ENCODE measurements at places on chromosomes 6 and 20.

DNA sequence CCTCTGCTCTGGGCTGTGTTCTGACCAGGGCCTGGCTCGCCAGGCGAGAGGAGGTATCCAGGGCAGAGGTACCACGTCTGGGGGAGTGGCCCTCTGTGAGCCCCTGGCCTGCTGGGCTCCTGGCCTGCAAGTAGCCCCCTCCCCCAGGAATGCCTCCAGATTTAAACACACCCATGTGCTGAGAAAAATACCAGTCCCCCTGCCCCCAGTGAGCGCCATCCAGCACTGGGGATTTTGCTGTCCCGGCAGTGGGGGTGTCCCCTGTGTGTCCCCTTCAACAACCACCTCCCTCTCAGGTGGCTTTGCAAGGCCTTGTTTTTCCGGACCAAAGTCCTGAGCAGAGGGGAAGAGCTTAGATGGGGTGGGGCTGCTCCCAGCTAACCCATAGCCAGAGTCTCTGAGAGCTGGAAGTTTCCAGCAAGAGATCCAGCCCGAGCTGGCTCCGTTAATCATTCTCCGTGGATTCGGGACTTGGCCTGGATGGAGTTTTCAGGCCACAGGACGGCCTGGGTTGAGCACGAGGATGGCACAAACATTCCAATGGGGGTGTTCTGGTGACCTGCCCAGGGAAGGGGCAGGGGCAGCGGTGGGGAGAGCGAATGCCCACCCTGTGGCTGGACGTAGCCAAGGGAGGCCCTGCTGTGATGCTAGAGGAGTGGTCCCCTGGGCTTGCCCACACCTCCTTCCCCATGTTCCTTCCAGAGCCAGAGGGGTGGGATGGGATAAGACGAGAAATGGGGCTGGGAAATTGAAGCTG lies 29.0 kb downstream of the PCK1 start:
- no peak for DNase-seq

GRCh38 chr20:57678340-57678739 lies 31.5 kb downstream of the PMEPA1 start:
- no peak for DNase-seq

DNA sequence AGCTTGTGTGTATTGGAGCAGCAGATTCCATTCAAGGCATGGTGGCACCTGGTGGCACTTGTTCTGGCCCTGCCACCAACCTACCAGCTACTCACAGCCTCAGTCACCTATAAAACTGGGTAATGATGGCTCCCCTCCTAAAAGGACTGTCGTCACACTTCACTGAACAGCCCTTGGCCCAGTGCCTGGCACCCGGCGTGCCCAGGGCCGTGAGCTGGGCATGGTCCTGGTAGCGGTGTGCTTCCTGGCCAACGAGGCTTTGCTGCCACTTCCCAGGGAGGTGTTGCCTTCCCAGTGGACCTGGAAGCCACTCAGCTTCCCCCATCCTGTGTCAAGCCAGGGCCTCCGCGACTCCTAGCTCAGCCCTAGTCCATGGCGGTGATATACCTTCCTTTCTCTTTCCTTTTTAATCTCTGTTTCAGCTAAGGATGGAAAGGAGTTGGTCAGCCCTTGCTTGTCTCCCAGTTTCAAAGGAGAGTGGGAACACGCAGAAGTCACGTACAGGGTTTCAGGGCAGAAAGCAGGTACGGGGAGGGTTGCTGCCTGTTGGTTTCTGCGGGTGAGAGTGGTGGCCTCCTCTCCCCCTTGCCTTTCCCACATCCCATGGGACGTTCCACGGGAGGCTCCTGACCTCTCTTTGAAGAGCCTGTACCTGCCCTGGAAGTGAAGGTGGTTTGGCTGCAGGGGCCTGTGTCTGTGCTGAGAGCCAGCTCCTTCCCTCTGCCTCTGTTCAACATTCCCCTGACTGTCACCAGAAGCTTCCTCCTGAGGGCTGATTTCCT lies 25.5 kb downstream of the ENTPD6 start:
- no peak for DNase-seq

DNA sequence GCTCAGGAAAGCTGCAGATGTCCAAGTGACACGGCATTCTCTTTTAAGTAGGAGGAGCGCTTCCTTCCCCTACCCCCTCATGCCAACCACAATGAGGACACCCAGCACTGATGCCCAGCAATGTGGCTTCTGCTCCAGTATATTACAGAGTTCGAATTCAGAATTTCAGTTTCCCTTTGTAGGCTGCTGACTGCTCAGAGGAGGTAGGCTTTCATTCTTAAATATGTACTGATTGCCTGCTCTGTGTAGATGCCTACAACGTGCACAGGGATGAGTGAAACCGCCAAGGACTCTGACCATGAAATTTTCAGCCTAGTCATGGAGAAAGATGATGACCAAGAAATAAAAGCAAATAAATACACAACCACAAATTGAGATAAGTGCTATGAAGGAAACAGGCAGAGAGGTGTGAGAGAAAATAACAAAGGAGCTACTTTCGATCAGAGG lies 50.9 kb upstream of the TNFAIP3 start:
- no peak for DNase-seq

GRCh38 chr6:3281631-3282475 lies 23.1 kb downstream of the PSMG4 start:
- no peak for DNase-seq

DNA sequence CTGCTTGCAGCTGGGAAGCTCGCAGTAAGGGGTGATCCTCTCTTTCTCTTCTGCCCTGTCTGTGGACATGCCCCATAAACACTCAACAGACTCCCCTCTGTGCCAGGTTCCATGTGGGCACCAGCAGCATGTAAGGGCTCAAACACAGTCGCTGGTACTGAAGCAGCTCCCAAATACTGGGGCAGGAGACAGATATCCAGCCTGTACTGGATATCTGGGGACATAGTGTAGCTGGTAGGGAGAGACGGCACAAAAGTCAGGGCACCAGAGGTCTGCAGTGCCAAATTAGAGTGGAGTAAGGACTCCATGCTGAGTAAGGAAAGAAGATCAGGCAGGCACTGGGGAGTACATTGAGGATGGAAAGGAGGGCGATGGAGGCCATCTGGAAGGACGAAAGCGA lies 48.3 kb upstream of the RSPO4 start:
- DNase-seq: no peak

DNA sequence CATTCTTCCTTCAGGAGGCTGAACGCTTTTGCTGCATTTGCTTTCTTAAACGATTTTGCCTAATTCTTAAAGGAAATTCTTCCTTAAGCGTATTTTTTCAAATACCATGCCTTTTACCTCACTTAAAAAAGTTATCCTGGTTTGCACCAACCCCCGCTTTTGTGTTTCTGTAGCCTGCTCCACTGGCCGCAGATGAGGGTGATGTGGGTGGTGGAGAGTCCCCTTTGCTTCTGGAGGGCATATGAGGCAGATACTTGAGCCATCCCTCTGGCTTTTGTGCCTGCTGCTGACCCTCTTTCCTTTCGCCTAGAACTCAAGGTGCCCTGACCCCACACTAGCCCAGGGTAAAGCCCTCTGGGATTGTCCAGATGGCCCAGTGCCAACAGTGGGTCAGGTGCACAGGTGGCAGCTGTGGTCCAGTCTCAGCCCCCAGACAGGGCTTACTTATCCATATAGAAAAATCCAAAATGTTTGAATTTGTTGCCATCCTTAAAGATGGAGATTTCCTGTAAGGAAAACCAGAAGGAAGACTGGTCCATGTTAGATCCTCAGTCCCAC lies 43.9 kb downstream of the SPATA2 start:
- DNase-seq: no peak

- no peak for DNase-seq
These were observed 332.0 kb downstream of the BTBD9 start for GRCh38 chr6:38307740-38308139.

- no peak for DNase-seq
These were observed 295.7 kb downstream of the C6orf118 start for GRCh38 chr6:165013701-165014100.

DNA sequence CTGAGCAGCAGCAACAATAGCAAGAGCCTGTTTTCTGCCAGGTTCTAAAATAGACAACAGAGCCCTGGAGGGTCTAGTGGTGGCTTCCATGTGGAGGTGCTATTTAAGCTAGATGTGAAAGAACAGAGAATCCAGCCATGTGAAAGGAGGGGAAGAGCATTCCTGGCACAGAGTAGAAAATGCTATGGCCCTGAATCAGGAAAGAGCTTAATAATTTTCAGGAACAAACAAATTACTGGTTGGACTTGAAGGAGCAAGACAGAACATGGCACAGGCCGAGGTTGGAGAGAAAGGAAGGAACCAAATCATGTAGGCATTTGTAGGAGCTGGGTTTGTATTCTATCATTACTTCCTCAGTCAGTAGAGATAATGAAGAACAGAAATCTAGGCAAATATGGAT lies 98.3 kb downstream of the AIG1 start:
- no peak for DNase-seq

GRCh38 chr20:57078116-57078515 lies 188.3 kb downstream of the BMP7 start:
- DNase-seq: no peak

DNA sequence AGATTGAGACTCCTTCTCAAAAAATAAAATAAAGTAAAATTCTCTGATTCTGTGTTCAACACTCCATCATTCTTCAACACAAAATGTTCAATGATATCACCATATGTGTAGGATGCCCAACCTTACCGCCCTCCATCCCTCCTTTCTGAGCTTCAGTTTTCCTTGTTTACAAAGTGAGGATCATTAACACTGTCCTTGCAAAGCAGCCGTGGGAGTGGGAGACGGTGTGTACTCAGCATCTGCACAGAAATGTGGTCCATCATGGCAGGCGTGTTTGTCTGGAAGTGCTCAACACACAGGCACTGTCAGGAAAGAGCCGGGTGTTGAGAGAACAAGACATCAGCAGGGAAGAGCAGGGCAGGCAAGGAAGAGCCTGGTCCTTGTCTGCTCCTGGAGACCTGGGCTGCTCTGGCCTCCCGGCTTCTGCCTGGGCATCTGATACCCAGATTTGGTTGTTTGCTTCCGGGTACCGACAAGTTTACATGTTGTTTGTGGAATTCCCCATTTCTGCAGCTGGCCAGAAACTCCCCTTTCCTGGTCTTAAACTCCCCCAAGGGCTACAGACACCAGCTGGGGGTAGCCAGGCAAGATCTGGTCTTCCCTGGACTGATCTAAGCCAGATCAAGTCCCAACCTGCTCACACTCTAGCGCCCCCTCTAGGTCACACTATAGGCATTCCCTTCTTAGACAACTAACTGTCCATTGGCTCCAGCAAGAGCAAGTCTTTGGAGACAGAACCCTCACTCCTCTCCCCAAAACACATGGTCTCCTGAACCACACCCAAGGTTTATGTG lies 26.7 kb upstream of the TTPAL start:
- DNase-seq: no peak

DNA sequence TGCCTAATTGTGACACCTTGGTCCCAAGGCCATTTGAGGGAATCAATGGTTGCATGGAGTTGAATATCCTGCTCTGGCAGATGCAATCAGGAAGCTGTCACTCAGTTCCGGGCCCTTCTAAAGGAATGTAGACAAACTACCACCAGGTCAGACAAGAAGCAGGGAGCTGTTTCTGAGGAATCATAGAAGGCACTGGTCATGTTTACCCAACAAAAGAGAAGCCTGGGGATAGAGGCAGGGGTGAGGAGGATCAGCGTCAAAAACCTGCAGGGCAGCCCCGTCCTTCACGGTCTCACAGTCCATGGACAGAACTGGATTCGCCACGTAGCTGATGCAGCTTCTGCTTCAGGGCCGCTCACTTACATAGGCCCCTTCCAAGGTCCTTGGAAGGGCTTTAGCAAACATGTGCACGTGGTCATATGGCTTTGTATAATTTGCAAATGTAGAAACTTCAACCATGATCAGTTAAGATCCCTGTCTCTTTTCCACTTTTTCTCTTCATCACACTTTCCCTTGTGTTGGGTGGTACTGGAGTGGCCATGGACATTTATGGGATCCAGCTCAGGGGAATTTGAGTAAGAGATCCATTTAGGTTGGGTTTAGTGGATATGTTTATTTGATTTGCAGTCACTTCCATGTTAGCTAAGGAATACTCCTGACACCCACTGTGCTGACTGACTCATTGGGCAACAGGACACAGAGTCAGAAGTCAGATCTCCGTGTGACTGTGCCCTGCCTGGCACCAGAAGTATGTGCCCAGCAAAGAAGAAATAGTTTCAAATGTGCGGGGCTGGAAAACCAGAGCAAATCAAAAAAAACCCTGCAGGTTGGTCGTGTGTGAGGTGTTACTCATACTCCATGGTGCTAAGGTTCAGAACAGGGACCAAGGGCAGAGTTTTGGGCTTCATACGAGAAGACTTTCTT lies 60.0 kb upstream of the ZFAND3 start:
- DNase-seq: no peak

DNA sequence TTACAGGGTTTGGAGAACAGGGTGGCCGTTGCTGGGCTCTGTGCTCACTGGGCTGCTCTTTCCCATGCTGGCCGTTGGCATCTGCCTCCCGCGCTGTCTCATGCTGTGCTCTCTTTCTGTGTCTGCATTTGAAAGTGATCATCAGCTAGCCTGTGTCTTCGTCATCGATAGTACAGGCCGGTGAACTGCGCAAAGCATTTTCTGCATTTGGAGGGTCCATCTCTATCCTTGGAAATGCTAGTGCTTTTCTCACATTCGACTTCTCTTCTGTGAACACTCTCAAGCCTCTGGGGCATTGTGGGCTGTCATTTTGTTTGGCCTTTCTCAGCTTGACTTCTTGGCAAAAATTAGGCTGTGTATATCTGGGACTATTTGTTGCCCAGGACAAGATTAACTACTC lies 6.8 kb upstream of the SNHG17 start:
- no peak for DNase-seq

- DNase-seq: no peak
These were observed 68.0 kb upstream of the TBC1D7 start for GRCh38 chr6:13396241-13396792.

DNA sequence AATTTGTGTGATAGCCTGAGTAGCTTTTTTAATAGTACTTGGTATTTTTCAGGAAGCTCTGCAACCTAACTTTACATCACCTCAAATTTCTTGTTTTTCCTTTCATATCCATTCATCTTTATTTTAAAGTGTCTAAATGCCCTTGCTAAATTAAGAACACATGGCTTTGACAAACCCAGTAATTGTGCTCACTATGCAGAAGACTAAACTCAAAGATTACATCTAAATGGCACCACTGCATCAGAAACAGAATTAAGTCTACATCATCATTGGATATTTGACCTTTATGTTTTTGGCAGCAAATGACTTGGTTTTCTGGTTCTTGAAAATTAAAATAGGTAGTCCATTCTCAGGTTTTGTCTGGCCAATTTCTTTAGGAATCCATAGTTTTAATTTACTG lies 69.6 kb upstream of the HDGFL1 start:
- no peak for DNase-seq

- no peak for DNase-seq
These were observed 79.2 kb upstream of the CD93 start for GRCh38 chr20:23165307-23165750.

Measured in activated CD4-positive, alpha-beta T cell treated with anti-CD3 and anti-CD28 coated beads, Interleukin-2, amount 50 U/mL, for 1 hour (primary cell).